CD4-positive, alpha-beta T cell treated with Interleukin-21 for 1 hour (primary cell): ENCODE measurements at places on chromosomes 1 and 21.

- no peak for DNase-seq
Measured at GRCh38 chr1:114831276-114831994, 23.2 kb upstream of the SYCP1 start.

- DNase-seq: peak; percentile 31
Measured at GRCh38 chr21:35428489-35428888, 379.4 kb upstream of the RUNX1 start.

DNA sequence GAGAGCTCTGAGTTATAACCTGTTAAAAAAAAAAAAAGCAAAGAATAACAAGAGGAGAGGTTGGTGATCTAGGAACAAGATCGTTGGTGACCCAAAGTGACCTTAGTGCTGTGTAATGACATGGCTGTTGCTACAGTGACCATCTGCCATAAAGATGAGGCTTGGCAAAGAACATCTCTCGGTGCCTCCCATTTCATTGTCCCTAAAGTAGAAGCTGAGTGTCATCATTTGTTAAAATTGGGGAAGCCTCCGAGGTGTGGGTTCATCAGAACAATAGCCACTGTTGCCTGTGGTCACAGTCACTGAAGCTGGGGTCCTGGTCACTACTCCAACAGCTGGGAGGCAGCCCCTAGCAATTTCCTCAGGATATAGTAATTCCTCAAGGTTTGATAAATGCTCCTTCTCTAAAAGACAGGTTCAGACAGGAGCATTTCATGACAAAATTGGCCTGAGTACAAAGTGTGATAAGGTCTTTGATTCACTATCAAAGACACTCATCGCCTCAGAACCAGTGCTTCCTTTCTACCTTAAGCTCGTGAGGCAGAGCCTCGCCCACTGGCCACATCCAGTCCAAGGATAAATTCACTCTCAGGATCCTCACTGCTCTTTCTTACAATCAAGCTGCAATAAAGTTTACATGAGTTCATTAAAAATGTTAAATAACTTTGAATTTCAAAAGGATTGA lies 81.9 kb upstream of the RGS2 start:
- DNase-seq: no peak

DNA sequence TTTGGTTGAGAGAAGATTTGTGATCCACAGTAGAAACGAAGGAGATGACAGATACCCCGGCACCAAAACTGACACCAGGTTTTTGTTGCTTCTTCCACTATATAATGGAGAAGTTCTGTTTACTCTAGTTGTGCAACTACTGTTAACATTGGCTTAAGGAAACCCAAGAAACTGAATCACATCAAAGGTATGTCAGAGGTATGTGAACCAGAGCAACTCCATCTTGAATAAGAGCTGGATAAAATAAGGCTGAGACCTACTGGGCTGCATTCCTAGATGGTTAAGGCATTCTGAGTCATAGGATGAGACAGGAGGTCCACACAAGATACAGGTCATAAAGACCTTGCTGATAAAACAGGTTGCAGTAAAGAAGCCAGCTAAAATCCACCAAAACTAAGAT lies 173.7 kb upstream of the CAMK1G start:
- DNase-seq: no peak

DNA sequence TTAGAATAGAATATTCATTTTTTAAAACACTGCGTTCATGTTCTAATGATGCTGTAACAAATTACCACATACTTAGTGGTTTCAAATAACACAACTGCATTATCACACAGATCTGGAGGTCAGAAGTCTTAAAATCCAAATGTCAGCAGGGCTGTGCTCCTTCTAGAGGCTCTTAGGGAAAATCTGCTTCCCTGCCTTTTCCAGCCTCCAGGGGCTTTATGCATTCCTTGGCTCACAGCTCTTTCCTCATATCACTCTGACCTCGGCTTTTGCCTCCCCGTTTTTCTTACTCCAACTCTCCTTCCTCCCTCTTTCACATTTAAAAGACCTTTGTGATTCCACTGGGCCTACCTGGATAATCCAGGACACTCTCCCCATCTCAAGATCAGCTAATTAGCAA lies 18.6 kb upstream of the FMN2 start:
- DNase-seq: no peak

GRCh38 chr1:21495225-21495820 lies 13.9 kb upstream of the ALPL start:
- no peak for DNase-seq

DNA sequence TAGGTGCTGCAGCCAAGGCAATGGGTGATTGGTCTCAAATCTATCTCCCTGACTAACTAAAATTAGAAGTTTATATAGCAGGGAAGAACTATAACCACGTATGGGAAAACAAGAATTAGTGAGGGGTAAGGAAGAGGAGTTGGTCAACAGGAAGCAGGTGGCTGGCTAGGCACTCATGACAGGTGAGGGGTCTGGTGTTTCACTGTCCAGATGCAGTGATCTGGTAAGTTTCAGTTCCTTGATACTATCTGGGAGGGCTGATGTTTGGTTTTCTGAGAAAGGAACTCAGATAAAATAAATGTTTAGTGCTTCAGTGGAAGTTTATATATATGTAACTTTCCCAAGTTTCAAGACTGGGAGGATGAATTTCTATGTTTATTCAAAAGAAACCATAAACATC lies 11.6 kb upstream of the POU2F1 start:
- DNase-seq: no peak

GRCh38 chr1:161209790-161210409 lies 5.2 kb upstream of the FCER1G start:
- peak; percentile 80 for DNase-seq

- DNase-seq: no peak
Measured at GRCh38 chr21:16863362-16863905, 649.4 kb upstream of the CXADR start.

- DNase-seq: no peak
Measured at GRCh38 chr21:19507682-19508260, 1104.2 kb upstream of the TMPRSS15 start.

DNA sequence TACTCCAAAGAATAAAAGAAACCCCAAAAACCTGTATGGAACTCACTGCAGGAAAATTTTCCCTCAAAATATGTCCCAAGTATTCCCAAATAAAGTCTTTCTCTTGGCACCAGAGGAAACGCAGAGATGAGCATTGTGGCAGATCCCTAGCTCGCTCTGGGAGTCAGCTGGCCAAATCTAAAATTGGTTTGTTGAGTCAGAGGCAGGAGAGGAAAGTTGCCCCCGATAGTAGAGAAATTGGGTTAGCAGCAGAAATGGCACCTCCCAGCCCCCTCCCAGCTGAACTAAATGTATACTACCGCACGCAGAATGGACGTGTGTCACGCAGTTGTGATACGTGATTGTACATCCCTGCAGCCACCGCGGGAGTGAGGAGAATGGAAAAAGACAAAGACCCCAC lies 39.9 kb upstream of the TARBP1 start:
- DNase-seq: no peak

- peak; percentile 48 for DNase-seq
Measured at GRCh38 chr1:41740630-41741239, 178.0 kb downstream of the HIVEP3 start.

GRCh38 chr1:93567255-93567918 lies 114.2 kb downstream of the BCAR3 start:
- DNase-seq: no peak

- no peak for DNase-seq
Measured at GRCh38 chr1:158049853-158050252, 56.4 kb downstream of the KIRREL1 start.

- no peak for DNase-seq
Measured at GRCh38 chr1:19618428-19618827, 25.7 kb upstream of the NBL1 start.

DNA sequence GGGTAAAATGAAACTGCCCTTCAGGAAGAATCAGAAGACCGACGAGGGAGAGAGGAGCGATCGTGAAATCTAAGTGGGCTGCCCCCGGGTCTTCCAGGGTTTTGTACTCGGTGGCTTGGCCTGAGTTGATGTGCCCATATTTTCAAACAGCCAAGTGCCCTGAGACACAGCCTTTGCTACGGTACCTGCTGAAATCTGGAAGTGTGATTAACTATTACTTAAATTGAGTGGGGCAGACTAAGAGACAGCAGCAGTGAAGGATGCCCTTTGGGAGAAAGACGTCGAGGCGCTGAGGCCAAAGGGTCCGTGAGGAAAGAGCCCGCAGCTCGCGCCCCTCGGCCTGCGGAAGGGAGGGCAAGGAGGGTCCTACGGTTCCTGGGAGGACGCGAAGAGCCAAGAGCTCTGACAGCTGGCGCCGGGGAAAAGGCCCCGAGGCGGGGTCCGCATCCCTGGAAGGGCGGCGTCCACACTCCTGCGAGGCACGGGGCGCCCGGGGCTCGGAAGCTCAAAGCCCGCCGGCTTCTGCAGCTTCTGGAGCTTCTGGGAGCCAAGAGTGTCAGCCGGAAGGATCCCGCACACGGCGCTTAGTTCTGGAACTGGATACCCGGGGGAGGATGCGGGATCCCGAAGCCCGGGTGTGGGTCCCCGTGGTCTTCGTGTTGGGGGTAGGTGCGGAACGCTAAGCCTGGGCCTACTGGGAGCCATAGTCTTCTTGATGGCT lies 15.4 kb upstream of the RNU1-4 start:
- DNase-seq: no peak

DNA sequence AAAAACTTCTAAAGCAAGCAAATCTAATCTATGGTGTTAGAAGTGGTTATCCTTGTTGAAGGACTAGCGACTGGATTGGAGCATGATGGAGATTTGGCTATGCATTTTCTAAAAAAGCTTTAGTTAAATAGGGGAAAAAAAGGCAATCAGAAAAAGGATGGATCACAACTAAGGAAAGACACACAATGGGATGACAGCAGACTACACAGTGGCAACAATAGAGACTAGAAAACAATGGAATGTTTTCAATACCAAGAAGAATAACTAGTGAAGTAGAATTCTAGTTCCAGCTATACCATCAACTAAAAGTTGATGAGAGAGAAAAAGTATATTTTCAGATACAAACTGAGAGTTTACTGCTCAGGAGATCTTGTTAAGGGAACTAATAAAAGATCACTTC lies 605.8 kb downstream of the PTPRU start:
- no peak for DNase-seq

DNA sequence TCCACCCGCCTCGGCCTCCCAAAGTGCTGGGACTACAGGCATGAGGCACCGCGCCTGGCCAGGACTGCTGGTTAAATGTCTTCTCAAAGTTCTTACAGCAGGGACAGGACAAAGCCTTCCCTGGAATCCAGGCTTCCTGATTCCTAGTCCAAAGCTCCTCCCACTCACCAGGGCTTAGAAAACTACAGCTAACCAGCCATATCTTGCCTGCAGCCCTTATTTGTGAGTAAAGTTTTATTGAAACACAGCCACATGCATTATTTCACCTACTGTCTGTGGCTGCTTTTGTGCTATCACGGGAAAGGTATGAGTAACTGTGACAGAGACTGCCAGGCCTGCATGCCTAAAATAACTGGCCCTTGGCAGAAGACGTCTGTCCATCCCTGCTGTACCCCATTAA lies 24.4 kb downstream of the TMCO4 start:
- DNase-seq: no peak

- no peak for DNase-seq
Measured at GRCh38 chr1:60118085-60118484, 44.5 kb upstream of the C1orf87 start.

DNA sequence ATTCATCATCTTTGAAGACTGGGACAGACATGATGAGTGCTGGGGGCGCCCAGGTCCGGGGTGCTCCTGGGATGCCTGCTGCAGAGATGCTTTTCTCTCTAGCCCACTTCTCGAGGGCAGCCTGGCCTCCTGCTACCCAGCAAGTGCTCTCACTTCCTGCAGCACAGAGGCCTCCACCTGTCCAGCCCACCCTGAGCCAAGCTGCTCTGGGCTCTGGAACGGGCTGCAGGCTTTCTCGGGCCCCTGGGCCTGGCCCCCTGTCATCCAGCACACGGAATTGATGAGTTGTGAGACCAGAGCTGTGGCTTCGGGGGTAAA lies 469.5 kb upstream of the VAMP3 start:
- no peak for DNase-seq

DNA sequence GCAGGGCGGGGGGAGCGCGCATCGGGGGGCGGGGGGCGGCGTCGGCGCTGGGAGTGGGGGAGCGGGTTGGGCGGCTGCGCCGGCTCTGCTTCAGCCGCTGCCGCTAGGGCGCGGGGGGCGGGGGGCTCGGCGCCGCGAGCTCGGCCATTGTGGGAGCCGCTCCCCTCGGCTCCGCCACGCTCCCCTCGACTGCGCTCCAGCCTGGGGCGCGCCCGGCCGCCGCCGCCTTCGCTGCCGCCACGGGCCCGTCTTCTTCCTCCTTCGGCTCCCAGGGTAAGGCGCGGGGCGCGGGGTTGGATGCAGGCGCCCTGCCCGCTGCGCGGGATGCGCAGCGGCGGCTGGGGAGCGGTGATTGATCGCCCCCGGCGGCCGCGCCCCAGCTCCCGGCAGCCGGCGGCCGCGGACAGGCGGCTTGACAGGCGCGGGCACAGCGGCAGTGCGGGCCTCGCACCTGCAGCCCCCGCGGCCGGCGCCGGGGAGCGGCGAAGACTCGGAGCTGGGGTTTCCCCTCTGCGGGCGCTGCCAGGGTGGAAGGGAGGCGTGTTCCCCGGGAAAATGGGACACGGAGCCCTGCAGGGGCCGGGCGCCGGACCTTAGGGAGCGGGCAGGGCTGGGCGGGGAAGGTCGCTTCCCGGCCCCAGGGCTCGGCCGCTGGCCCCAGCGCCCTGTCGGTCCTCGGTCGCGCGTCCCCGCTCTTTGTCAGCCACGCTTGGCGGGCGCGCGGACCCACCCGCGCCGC lies 55.3 kb downstream of the NDUFS5 start:
- peak; percentile 11 for DNase-seq

DNA sequence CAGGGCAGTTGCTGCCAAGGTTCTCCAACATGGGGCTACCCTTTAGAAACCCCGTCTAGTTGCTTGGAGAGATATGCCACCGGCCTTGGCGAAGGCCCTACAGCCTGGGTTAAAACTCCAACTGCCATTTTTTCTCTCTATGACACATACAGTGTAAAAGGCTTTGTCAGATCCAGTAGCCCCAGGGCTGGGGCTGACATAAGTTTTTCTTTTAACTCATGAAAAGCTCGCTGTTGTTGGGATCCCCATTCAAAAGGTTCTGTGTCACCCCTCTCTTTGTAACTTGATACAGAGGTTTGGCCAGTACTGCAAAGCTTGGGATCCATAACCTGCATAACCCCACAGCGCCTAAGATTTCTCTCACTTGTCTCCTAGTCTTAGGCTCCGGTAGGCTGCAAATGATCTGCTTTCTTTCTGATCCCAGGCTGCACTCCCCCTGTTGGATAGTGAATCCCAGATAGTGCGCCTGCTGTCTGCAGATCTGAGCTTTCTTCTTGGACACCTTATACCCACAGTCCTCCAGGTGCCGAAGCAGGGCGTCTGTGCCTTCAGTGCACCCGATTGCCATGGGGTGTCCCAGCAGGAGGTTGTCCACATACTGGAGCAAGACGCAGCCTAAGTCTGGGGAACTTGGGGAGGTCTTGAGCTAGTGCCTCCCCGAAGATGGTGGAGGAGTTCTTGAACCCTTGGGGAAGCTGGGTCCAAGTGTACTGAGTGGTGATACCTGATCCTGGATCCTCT lies 406.2 kb downstream of the TGFB2 start:
- DNase-seq: no peak

GRCh38 chr1:59107516-59107915 lies 189.4 kb upstream of the FGGY start:
- DNase-seq: no peak

DNA sequence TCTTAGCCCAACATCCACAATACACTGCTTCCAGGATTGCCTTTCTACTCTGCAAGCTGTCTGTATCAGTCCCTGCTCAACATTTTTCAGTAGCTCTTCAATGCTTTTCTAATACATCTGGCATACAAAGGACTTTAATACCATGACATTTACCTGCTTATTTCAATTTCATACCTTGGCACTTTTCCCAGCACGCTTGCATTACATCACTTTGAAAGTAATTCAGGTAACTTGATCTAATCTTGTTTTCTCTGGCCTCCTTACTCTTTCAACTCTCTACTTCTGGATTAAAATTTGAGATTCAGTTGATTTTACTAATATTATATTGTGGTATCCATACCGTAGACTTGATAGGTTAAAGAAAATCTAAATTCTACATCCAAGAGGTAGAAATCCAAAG lies 103.0 kb downstream of the PTGS2 start:
- DNase-seq: no peak
